ENCODE measurements at places on chromosomes 2 and 18. TPM values are rescaled to one million over a fixed set of nuclear protein-coding genes. Genes with fewer than 3 reads are reported as not detected.

The AGXT gene
- total RNA-seq = not detected

The NOSTRIN gene
- total RNA-seq = not detected

The DAW1 gene
- not detected for total RNA-seq

The USP34 gene
- total RNA-seq = 142 TPM

The NMS gene
- total RNA-seq = not detected

The PLA2R1 gene
- total RNA-seq = not detected

The POTEC gene
- not detected for total RNA-seq

The TMEM200C gene
- total RNA-seq = not detected

The AQP12B gene
- total RNA-seq = not detected

The PRSS56 gene
- not detected for total RNA-seq

The SKOR2 gene
- total RNA-seq = not detected

The GPAT2 gene
- total RNA-seq = 4.5 TPM

The HAUS1 gene
- total RNA-seq = 34.6 TPM

The REV1 gene
- 52.1 TPM for total RNA-seq

The WNT10A gene
- total RNA-seq = 31.8 TPM

The IKZF2 gene
- 51.5 TPM for total RNA-seq

The SCTR gene
- total RNA-seq = not detected

The WBP1 gene
- 65.3 TPM for total RNA-seq

The RNF25 gene
- total RNA-seq = 35.1 TPM

The GALNT3 gene
- 14.4 TPM for total RNA-seq

All from activated B cell treated with CpG ODN at 0.5 μM for 24 hours (primary cell).